ENCODE measurements at places on chromosomes 3 and 15. TPM values are rescaled to one million over a fixed set of nuclear protein-coding genes. Genes with fewer than 3 reads are reported as not detected.

GRCh38 chr3:98038876-98039275, 3.8 kb upstream of the GABRR3 start:
- no peak for DNase-seq

DNA sequence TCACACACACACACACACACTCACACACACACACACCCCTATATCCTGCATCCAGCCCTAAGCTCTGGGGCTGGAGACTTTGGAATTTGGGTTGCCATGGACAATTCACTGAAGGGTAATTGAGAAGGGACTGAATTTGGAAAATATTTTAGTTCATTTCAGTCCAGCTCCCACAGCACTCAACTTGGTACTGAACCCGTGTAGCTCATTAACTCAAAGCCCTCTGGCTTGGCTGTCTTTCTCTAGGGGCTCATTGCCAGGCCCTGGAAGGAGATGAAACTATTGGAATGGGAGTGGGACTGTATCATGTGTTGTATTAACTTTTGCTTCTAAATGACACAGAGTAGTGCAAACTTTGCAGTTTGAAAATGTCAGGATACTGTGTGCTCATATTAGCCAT, 157.3 kb downstream of the EPHB1 start:
- DNase-seq: no peak

DNA sequence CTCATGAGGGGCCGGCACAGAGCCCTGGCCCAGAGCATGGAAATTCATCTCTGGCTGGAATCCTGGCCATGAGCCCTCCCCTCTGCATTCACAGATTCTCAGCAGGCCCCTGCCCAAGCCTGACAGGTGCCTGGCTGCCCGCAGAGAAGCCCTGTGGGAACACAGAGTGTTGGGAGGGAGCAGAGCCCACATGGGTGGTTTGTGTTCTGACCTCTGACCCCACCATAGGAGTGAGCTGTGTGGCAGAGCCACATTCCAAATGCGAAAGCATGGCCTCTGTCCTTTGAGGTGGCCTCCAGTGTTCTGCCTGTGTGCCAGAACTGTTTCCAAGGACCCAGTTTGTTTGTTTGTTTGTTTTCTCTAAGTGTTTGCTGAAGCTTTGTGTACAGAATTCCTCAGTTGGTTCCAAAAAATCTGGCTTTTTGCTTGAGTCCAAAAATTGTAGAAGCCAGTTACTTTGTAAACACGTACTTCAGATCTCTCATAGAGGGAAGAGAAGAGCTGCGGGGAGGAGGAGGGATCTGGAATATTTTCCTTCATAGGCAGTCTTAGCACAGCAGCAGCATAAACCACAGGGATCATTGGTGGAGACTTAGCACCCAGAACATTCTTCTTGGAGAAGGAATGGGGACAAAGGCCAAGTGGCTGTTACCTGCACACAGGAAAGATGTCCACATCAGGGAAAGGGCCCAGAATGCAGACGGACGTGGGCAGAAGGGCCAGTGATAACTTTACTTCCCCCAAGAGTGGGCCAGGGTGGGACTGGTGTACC, 36.0 kb downstream of the GRAMD2A start:
- no peak for DNase-seq

Gene CHRM5
- not detected for total RNA-seq

- DNase-seq: no peak
Measured at GRCh38 chr15:70466895-70467529, 296.3 kb downstream of the UACA start.

GRCh38 chr3:37987315-37987697, 3.3 kb upstream of the VILL start:
- no peak for DNase-seq

Gene PAQR5
- total RNA-seq: 0.50 TPM

Gene ACAP2
- total RNA-seq: 49.4 TPM

DNA sequence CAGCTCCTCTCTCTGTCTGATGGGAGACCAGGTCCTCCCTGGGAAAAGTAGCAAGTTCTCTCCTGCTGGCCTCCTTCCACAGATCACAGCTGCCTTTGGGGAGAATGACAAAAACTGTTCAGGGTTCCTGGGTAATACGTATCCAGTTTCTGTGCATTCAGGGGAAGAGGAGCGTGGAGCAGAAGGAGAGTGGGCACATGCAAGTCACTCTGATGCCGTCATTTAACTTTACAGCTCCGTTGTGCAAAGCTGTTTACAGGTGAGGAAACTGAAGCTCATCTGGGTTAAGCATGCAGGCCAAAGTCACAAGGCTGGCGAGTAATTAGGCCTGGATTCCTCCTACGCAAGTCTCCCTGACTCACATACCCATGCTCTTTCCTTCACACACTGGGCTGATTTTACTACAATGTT, 7.5 kb upstream of the TM4SF1 start:
- no peak for DNase-seq

- DNase-seq: no peak
Measured at GRCh38 chr15:59696332-59696731, 7.2 kb upstream of the BNIP2 start.

GRCh38 chr15:64010719-64011118, 35.6 kb downstream of the DAPK2 start:
- DNase-seq: no peak

Gene SLC22A13
- 0.17 TPM for total RNA-seq

GRCh38 chr3:175601521-175601920, 742.4 kb downstream of the NAALADL2 start:
- no peak for DNase-seq

GRCh38 chr3:126208606-126209256, 28.3 kb upstream of the ALDH1L1 start:
- peak; percentile 86 for DNase-seq

GRCh38 chr3:120404876-120405275, 45.9 kb downstream of the FSTL1 start:
- no peak for DNase-seq

Gene CAND2
- 25.5 TPM for total RNA-seq

Gene CSTA
- 3.3 TPM for total RNA-seq

Gene RASGRP1
- 0.99 TPM for total RNA-seq

Gene FAM81A
- 1.2 TPM for total RNA-seq

GRCh38 chr15:63146684-63147083, 10.6 kb downstream of the RPS27L start:
- no peak for DNase-seq

Gene GOLGA8K
- not detected for total RNA-seq

DNA sequence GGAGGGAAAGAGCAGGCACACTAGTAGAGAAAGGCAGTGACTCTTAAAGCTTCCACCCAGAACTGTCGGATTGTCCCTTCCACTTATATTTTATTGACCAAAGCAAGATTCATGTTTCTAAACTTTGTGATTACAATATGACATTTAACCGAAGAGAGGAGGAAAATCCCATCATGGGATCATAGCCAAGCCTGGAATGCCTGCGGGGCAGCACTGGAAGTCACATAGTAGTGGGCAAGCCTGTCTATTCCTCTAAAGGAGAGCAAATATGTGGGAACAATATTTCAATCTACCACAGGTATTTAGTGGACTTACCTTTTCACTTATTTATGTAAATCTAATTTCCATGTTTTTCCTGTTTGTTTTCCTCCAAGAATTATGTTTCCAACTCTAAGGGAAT, 3.8 kb upstream of the TMOD3 start:
- DNase-seq: no peak

GRCh38 chr15:55254916-55255679, 34.5 kb downstream of the RAB27A start:
- DNase-seq: no peak

- no peak for DNase-seq
Measured at GRCh38 chr3:52108302-52109232, 45.7 kb downstream of the POC1A start.

DNA sequence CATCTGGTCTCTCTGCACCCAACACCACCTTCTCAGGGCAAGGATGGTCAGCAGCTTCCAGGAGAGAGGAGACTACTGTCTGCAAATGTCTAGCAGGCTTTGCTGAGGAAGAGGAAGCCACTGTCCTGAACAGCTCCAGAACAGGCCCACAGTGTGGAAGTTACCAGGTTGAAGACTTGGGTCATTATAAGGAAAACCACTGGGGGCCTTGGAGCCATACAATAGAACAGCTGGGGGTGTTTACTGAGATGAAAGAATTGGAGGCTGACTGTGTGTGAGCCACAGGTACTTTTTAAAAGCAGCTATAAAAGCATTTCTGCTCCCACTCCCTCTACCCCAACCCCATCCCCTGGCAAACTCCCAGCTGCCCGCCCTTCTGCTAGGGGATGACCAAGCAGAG, 24.2 kb downstream of the SRGAP3 start:
- DNase-seq: no peak

Gene EPHA6
- total RNA-seq: 6.0 TPM

DNA sequence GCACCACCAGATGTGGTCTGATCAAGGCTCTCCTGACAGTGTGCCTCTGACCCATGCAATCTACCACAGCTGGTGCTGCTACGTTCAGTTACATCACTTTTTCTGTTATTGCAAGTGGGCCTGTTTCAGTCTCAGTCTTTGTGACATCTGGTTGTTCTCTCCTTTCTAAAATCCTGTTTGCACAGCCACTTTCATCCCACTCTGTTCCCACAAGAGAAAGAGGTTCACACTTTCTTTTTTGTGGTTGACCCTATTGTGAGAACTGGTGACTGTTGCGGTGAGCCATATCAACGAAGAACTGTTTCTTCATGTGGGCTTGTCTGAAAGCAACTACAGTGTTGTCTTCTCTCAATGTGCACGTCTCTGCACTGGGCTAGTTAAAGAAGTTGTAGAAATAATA, 342.8 kb upstream of the ARPP21 start:
- no peak for DNase-seq

DNA sequence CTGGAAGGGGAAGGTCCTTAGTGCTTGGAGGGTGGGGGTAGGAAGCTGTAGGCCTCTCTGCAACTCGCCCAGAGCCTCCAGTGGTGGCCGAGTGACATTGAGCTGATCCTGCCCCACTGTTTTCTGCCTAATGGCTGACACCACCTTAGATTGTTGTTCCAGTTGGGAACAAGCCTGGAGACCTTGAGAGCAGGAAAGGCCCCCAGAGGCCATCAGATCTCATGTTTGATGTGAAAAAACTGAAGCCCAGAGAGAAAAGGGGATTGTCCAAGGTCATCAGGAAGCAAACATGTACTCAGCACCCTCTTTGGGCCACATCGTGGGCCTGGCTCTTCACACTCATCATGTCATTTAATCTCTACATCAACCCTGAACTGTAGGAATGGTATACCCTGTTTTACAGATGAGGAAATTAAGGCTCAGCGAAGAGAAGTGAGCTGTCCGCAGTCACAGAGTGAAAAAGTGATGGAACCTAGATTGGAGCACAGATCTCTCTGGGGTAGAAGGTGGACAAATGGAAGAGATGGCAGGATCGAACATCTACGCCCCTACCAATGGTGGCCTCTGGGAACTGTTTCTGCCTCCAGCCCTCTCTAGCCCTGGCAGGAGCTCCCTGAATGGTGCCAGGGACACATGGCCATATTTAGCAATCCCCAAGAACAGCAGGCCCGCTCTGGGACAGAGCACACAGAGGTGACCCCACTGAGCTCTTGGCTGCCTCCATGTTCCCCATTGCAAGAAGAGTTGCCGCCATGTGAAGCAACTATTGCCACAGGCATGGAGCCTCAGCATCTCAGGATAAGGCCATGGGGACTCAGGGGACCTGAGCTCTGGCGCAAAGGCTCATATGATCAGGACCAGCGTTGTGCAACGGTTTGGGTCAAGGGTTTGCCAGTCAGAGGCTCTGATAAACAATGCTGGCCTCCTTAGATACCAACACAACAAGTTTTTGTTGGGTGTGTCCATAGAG, 31.6 kb upstream of the TSEN2 start:
- no peak for DNase-seq

Gene ISG20
- 11.6 TPM for total RNA-seq

DNA sequence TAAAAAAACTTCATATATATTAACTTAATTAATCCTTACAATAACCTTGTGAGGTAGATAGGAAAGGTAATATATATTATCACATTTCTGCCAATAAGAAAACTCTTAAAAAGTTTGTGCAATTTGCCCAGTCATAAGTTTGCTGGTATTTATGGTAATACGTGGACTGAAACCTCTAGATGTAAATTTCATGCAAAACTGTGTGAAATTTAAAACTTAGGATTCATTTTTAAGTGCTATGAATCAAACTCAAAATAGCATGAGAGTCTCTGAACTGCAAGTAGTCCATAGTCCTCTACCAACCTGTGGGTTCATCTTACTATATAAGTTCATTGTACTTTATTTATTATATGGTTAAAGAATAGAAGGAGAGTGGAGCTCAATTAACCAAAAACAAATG, 56.4 kb downstream of the ZBTB20 start:
- no peak for DNase-seq

GRCh38 chr3:47577583-47578118, 1.0 kb downstream of the CSPG5 start:
- DNase-seq: no peak

- peak; percentile 89 for DNase-seq
Measured at GRCh38 chr3:38039101-38039898, at the start of gene DLEC1. DLEC1 (plus strand) TSS chr3:38039208; CDS start chr3:38039226, 18 bp downstream.

All from esophagus muscularis mucosa (tissue), 4 donors.